ENCODE measurements at places on chromosomes 1 and 21. TPM values are rescaled to one million over a fixed set of nuclear protein-coding genes. Genes with fewer than 3 reads are reported as not detected.

DNA sequence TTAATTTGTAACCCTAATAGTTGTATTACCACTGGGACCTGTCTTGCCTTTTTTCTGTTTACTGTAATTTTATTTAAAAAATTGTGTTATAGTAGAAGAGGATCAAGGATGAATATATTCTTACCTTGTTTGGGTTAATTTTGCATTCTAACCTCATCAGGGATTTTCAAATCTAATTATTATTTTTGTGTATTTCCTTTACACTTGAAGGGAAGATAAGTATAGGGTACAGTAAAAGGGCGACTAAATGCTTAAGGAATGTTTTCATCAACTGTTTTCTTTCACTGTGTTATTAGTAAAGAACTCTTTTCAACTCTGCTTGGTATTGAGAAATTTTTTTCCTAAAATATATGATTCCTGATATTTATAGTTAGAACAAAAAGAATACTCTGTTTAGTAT is 33.3 kb downstream of the OSBPL9 start:
- no peak overlapping the region for H3K4me3 ChIP-seq
- peaks cover 31% of the 10 kb centered on the region for H3K4me1 ChIP-seq
- no peak overlapping the region for H3K27ac ChIP-seq

- no peak overlapping the region for H3K27ac ChIP-seq
- DNase-seq: no peak
- H3K36me3 ChIP-seq: no peaks in the 10 kb centered on the region
- H3K4me1 ChIP-seq: peaks cover 14% of the 10 kb centered on the region
- no peaks in the 10 kb centered on the region for H3K27me3 ChIP-seq
- no peak overlapping the region for H3K4me3 ChIP-seq
These were observed 487.7 kb downstream of the TTLL7 start for GRCh38 chr1:83511146-83511726.

DNA sequence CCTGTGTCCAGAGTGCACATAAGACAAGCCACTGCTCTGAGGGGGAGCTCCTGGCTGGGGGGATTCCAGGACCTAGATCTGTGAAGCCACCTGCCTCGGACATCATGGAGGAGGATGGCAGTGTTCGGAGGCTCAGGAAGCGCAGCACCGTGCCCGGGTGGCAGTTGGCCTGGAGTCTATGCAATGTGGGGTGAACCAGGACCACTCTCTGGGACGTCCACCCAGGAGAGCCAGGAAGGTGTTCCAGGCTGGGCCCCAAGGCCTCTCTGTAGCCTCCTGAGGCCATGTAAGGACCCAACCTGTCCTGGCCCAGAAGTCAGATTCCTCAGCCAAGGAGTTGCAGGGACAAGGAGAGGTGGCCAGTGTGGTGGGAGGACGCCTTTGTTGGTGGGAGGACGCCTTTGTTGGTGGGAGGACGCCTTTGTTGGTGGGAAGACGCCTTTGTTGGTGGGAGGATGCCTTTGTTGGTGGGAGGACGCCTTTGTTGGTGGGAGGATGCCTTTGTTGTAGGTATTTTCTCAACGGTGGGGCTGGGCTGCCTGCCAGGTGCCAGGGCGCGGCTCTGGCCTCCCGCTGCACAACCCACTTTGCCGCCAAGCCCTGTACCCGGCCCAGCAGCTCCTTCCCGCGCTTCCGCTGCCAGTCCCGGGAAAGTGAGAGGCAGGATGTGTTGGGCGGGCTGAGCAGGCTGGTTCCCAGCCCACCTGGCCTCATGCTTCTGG is 30.6 kb upstream of the BMP8B start:
- no peak overlapping the region for H3K4me3 ChIP-seq
- H3K27me3 ChIP-seq: no peaks in the 10 kb centered on the region
- no peaks in the 10 kb centered on the region for H3K36me3 ChIP-seq
- H3K27ac ChIP-seq: no peak overlapping the region
- no peaks in the 10 kb centered on the region for H3K4me1 ChIP-seq

DNA sequence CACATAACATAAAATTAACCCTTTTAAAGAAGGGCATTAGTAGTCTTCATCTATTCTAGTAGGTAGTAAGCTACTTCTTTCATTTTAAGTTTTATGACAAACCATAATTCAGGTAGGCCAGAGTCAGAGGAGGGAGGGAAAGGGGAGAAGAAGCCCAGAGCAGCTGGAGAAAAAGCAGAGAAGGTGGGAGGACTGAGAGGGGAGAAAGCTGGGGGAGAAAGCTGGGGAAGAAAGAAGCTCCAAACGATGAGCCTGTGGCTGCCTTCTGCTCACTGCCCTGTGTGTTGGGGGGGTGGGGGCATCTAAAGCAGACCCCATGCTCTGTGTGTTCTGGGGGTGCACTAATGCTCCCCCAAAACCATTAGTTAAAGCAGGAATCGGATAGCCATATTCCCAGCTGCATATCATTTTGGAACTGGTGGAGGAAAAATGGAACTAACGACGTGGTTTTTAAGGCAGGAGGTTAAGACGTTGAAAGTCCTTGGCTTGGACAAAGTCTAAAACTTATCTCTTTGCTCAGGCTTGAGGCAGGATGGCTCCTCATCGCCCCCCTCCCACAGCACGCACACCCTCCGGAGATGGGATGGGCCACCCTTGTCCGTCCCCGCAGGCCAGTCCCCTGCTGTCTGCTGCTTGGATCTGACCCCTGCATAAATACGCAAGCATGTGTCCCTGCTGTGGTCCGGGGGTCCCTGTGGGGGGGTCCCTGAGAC is 184.2 kb downstream of the DYRK1A start:
- H3K27me3 ChIP-seq: no peaks in the 10 kb centered on the region
- peaks cover 14% of the 10 kb centered on the region for H3K4me1 ChIP-seq
- H3K4me3 ChIP-seq: no peak overlapping the region
- no peaks in the 10 kb centered on the region for H3K36me3 ChIP-seq
- no peak for DNase-seq
- H3K27ac ChIP-seq: no peak overlapping the region

GRCh38 chr1:116737855-116738321 is 16.3 kb upstream of the CD2 start:
- no peaks in the 10 kb centered on the region for H3K27me3 ChIP-seq
- peaks cover 8% of the 10 kb centered on the region for H3K4me1 ChIP-seq
- no peak for DNase-seq
- no peaks in the 10 kb centered on the region for H3K36me3 ChIP-seq

DNA sequence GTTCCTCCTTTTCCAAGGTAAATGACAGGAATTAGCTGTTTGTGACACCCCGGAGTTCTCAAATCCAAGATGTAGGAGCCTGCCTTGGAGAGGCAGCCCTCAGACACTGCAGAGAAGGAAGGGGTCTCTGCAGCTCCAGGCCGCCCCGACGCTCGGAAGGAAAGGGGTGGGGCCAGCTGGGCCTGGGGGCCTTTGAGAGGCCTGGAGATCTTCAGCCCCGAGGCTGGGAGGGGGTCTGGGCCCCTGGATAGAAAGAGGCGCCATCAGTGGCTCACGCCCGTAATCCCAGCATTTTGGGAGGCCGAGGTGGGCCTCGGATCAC is 1.1 kb upstream of the TNFRSF18 start:
- peaks cover 6% of the 10 kb centered on the region for H3K4me1 ChIP-seq
- H3K36me3 ChIP-seq: no peaks in the 10 kb centered on the region

DNA sequence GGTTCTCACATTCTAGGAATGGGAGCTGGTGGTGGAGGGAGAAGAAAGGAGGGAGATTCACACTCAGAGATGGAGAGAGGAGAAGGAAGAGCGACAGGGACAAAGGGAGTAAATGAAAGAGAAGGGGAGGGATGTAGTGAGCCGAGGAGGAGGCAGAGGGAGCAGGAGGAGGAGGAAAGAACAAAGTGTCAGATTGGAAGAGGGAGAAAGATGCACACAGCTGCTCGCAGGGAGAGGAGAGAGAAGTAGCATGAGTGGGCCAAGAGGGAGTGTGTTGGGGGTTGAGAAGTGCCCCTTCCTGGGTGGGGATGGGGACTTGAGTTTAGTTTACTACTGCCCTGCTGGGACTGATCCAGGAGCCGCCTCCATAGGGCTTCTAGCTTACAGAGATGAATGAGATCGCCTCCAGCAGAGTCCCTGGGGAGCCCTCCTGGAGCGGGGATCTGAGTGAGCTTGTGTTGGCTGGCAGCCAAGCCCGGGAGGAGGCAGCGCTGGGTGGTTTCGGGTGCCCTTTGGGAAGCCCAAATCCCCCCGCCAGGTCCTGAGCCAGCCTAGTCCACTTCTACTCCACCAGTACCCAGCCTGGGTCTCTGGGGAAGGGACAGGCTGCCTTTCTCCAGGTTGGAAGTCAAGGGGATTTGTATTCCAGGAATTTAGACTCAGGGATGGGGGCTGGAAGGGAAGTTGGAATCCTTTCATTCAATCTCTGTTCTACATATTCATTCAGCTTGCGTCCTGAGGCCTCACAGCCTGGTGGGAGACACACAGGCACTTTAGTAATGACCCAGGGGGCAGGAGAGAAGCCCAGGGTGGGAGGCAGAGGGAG is 20.9 kb downstream of the PTPRU start:
- H3K27me3 ChIP-seq: peaks cover 9% of the 10 kb centered on the region
- peak; percentile 64 for DNase-seq
- H3K36me3 ChIP-seq: peaks cover 9% of the 10 kb centered on the region
- no peak overlapping the region for H3K4me3 ChIP-seq
- no peak overlapping the region for H3K27ac ChIP-seq
- H3K4me1 ChIP-seq: peaks cover 8% of the 10 kb centered on the region

- H3K27me3 ChIP-seq: no peaks in the 10 kb centered on the region
- DNase-seq: no peak
- H3K4me3 ChIP-seq: no peak overlapping the region
- H3K4me1 ChIP-seq: no peaks in the 10 kb centered on the region
- H3K27ac ChIP-seq: no peak overlapping the region
- peaks cover 67% of the 10 kb centered on the region for H3K36me3 ChIP-seq
These were observed 11.8 kb upstream of the INPP5B start for GRCh38 chr1:37958690-37959089.

DNA sequence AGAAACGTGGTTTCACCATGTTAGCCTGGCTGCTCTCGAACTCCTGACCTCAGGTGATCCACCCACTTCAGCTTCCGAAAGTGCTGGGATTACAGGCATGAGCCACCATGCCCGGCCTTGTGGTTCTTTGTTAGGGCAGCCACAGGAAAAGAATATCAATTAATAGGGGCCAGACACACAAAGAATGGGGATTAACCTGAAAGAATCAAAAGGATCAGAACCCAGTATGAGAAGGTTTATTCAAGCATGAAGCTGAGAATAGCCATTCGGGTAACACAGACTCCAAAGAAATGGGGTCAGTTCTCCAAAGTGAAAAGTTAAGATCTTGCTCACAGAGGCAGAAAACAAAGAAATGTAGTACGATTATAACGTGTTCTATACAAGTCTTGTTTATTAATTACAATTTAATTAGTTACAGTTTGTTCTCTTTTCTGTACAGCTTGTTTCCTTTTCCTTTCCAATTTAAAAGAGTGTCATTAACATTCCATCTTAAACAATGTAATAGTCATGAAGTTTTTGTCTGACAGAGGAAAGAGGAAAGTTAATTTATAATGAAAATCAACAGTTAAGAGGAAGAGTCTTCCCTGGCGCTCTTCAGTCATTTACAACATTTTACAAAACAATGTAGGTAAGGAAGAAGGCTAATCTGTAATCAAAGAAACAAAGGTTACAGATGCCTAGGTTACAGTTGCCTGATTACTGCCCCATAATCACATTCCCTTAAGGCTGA is 51.3 kb upstream of the SLC45A1 start:
- no peaks in the 10 kb centered on the region for H3K27me3 ChIP-seq
- no peaks in the 10 kb centered on the region for H3K36me3 ChIP-seq
- no peak overlapping the region for H3K4me3 ChIP-seq
- DNase-seq: no peak

DNA sequence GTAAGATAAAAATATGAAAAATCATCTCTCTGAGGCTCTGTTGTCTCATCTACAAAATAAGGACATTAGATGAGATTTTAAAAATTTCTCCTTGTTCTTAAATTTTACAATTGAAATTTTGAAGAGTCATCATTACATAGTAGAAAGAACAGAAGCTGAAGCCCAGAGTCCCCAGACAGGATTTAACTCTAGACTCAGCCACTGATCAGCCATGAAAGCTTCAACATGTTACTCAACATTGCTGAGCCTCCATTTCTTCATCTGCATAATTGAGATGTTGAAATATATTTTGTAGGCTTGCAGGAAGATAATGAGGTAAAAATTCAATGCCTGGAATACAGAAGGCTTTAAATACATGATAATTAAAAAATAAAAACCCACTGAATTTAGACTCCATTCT is 633.3 kb downstream of the LMO4 start:
- H3K4me1 ChIP-seq: no peaks in the 10 kb centered on the region
- H3K27me3 ChIP-seq: no peaks in the 10 kb centered on the region
- no peak overlapping the region for H3K4me3 ChIP-seq
- H3K27ac ChIP-seq: no peak overlapping the region
- no peak for DNase-seq
- H3K36me3 ChIP-seq: no peaks in the 10 kb centered on the region

- no peaks in the 10 kb centered on the region for H3K36me3 ChIP-seq
- peaks cover 15% of the 10 kb centered on the region for H3K4me1 ChIP-seq
- peaks cover 35% of the 10 kb centered on the region for H3K27me3 ChIP-seq
These were observed 46.3 kb downstream of the UMODL1 start for GRCh38 chr21:42117229-42117966.

DNA sequence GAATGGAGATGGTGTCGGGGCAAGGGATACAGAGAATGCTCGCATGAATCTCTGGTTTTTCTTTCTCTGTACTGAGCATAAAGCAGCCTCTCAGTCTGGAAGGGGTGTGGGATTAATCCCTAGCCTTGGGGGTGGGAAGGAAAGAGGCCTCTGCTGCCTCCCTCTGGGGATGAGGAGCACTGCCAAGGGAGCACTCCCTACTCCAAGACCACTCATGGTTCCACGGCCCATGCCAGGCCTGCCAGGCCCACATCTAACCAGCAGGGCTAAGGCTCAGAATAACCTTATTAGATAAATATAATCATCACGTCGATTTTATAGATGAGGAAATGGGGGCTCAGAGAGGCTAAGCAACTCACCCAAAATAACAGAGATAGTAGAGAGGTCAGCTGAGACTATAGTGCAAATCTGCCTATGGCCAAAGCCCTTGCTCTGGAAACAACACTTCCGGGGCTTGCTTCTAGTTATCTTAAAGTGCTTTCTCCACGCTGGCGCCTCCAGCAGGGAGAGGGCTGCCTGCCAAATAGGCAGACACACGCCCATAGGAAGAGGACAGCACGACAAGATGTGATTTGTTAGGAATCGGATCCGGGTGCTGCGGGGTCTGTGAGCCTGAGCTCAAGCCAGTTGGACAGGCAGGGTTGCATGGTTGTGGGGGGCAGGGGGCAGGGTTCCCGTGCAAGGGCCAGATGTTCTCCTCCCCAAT is 522 bp downstream of the TEX35 start:
- H3K27ac ChIP-seq: no peak overlapping the region
- no peak overlapping the region for H3K4me3 ChIP-seq
- H3K36me3 ChIP-seq: no peaks in the 10 kb centered on the region

The EFNA3 gene
- 1.0 TPM for total RNA-seq

The SPRR2E gene
- not detected for total RNA-seq

Measured in upper lobe of right lung (tissue), 1 donor.